ENCODE measurements at places on chromosomes 11 and 22.

DNA sequence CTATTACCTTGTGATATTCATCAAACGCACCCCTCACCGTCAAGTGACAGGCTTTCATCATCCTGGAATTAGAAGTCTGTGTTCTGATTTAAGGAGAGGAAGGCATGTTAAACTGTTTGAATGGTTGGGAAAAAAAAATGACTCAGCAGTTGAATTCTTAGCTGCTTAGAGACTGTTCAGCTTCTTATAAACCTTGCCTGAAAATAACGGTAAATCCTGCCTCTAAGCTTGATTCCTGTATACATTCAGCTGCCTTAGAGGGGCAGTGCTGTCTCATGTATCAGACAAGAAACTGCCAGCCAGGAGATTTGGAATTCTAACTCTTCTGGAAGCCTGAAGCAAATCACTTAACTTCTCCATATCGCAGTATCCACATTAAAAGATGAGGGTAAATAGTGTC lies 437.4 kb downstream of the JRKL start:
- DNase-seq, result peak; percentile 52

DNA sequence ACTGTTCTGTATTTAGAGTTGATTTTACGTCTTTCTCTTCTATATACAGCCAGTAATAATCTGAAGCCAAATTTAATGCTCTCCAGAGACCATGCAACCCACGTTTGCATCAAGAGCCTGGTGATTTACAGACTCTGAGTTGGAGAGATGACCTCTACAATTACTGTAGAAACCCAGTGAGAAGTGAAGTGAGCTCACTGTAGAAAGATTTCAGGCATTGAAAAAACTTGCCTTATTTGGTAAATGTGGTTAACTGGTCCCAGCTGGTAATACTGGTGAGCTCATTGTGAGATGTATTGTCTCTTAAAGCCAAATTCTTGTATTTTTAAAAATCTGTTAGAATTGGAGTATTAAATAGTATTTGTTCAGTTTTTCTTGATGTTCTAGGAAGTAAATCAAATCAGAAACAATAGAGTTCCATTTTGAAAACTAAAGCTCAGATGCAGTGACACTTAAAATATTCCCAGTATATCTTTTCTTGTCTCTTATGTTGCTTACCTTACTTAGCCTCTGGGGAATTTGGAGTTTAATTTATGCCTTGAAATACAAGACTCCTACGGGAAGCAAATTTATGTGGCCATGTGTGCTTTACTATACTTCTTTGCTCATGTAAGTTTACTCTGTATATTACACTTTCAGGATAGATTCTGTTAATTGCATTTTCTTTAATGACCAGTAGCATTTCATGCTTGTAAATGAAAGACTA lies 189.9 kb downstream of the ARHGAP42 start:
- peak; percentile 87 for DNase-seq

DNA sequence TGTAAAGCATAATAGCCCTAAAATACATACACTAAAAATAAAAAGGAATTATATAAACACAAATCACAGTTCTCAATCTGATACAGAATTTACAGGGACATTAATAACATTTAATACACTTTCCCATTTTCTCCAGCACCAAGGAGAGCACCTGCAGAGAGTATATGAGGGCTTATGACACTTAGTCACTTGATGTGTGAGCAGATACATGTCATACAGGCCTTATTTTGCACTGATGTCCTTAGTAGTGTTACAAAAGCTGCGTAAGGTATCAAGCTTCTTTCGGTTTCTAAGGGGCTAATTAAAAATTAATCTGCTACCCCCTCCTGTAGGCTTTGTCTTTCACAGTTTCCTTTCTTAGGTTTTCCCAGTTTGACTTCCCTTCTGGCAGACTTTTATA lies 61.3 kb downstream of the TRIM44 start:
- DNase-seq, result peak; percentile 21

- no peak for DNase-seq
These were observed 74.9 kb downstream of the JAM3 start for GRCh38 chr11:134143801-134144200.

- DNase-seq, result peak; percentile 25
These were observed 39.2 kb upstream of the IGLL5 start for GRCh38 chr22:22848364-22848866.

DNA sequence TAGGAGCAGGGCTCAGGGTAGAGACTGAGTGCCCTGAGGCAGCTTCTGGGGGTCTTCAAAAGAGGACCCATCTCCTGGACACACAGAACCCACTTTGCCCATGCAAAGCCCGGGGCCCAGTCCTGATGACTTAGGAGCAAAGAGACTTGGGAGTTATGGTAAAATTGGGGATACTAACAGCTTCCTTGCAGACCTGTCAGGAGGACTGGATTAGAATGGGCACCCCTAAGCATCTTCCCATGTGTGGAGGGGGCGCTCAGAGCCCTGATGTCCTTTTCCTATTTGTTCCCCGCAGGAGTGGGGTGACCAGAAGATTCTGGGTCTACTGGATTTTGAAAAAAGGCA lies 100.0 kb downstream of the WNT7B start:
- DNase-seq, result no peak

GRCh38 chr11:123055191-123055901 lies 6.6 kb downstream of the HSPA8 start:
- no peak for DNase-seq

- DNase-seq, result no peak
These were observed 44.1 kb downstream of the RSF1 start for GRCh38 chr11:77776455-77776854.

DNA sequence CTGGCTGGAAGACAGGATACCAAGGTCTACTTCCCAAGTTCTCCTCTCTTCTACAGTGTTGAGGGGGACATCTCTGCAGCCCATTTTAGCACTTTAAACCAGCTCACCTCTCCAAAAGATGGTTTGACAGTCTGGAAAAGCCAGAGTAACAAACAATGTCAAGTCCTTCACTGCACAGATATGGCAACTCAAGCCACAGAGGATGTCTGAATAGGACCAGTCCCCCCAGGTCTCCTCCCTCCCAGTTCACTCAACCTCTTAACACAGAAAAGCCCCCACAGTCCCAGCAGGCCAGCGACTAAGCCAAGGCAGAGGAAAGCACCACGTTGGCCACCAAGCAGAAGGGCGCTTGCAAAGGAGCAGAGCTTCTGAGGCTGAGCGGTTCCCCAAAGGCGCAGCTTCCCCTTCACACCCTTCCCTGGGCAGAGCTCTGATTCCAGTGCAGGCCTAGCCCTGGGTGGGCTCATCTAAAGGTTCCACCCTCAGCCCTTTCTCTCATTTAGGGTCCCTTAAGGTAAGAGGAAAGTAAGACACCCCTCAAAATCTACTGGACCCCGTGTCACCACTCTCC lies 62.7 kb downstream of the PAK1 start:
- peak; percentile 3 for DNase-seq

GRCh38 chr11:111573821-111574249 lies 28.4 kb upstream of the SIK2 start:
- no peak for DNase-seq

- DNase-seq, result no peak
These were observed 8.7 kb downstream of the SNRPD3 start for GRCh38 chr22:24564376-24565058.

- DNase-seq, result no peak
These were observed 14.7 kb downstream of the TOM1 start for GRCh38 chr22:35314161-35314942.

- DNase-seq, result no peak
These were observed 60.0 kb upstream of the MYEOV start for GRCh38 chr11:69233744-69234570.

- no peak for DNase-seq
These were observed 64.6 kb downstream of the ST3GAL4 start for GRCh38 chr11:126419801-126420697.

DNA sequence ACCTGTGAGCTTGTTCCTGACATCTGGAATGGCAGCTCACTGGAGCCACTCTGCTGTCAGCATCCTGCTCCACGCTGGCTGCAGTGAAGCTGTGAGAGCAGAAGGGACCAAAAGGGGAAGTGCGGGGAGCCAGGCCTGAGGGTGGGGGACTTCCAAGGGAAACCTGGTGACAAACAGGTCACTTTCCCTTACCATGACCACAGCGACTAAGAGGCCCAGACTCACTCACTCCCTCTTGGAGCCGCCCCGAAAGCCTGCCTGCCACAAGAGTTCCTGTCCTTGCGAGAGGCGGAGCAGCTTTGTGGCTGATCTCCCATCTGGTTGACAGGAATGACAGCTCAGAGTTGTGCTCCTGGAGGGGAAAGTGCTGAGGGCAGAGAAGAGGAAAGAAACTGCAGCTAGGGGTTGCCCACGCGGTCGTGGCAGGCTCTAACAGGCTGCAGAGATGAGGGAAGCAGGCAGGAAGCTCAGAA lies 183.8 kb upstream of the NTM start:
- DNase-seq, result no peak

- peak; percentile 94 for DNase-seq
These were observed 39.1 kb downstream of the OR4D9 start for GRCh38 chr11:59550368-59550841.

GRCh38 chr11:134052988-134053945 lies 15.6 kb upstream of the JAM3 start:
- DNase-seq, result no peak

DNA sequence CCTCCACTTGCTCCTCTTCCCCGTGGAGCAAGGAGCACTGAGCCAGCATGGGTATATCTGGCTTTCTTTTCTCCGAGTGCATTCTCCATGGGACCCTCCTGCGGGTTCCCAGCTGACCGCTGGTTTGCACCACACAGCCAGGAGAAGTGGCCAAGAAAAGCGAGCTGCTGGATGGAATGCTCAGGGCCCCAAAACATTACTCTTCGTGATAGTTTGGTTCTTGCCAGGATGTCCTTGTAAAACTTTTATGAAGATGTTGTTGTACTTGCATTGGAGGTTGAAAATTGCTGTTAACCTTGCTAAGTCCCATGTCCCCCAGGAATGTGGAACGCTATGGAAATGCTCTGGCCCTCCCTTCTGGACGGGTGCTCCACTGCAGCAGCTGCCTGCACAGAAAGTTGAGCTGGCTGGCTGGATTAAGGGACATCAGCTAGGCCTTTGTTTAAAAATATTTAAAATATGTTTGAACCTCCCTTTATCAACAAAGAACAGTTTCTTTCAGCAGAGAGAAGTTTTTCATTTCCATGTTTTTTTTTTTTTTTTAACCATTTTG lies 68.7 kb downstream of the ZNRF3 start:
- DNase-seq, result no peak

DNA sequence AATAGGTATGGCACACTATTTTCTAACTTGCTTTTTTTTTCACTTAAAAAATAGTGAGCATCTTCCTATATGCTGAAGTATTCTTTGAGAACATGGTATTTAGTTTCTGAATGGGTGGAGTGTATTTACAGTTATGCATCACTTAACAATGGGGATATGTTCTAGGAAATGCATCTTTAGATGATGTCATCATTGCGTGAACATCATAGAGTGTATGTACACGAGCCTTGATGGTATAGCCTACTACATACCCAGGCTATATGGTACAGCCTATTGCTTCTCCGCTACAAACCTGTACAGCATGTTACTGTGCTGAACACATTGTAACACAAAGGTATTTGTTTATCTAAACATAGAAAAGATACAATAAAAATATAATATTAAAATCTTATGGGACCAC lies 124.3 kb upstream of the ASPHD2 start:
- no peak for DNase-seq

- DNase-seq, result no peak
These were observed 4.7 kb downstream of the ANO1 start for GRCh38 chr11:70082829-70083228.

DNA sequence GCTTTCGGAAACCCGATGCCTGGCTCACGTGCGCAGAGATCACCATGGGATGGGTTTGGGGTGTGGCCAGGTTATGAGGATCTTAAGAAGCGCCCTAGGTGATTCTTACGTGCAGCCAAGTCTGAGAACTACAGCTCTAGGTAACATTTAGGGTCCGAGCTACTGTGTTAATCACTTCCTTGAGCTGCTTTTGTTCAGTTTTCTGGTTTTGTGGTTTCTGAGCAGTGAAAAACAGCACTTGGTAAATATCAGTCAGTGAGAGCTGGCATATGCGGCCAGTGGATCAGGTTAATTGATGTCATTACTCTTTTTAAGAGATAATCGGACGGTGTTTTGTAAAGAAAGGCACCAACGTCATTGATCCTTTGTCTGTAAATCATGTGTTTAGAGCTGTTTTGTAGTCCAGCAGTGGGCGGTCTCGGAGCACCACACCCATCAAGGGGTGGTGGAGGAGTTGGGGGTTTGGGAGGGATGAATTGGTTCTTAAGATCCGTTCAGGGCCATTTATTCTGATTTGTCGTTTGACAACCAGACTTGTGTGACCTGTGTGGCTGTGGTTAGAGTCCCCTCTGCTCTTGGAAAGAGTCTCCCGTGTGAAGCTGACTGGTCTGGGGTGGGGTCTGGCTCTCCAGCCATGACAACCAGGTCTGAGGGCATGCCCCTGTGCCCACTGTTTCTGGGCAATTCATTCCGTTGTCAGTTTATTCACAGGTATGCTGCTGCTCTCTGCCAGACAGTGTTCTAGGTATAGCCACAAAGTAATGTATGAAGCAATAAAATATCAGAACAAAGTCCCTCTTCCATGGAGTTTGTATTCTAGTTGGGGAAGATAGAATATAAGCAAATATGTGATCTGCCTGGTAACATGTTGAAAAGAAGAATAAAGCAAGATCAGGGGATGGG lies 61.9 kb upstream of the SORL1-AS1 start:
- DNase-seq, result peak; percentile 7

DNA sequence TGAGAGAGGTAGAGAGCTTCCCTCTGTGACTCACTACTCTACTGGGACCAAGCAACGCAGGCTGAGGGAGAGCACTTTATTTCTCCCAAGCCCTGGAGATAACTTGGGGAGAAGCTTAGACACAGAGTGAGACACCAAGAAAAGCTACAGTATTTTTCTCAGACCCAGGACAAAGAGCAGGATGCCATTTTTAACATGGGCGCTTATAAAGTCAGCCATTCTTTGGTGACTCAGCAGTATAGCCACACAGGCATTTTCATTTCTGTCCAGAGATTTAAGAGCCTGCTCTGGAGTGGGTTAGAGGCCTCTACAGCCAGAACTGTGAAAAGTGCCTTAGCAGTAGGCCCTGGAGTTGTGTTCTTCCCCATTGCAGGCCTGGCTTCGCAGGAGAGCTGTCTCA lies 55.0 kb upstream of the GLYAT start:
- no peak for DNase-seq

DNA sequence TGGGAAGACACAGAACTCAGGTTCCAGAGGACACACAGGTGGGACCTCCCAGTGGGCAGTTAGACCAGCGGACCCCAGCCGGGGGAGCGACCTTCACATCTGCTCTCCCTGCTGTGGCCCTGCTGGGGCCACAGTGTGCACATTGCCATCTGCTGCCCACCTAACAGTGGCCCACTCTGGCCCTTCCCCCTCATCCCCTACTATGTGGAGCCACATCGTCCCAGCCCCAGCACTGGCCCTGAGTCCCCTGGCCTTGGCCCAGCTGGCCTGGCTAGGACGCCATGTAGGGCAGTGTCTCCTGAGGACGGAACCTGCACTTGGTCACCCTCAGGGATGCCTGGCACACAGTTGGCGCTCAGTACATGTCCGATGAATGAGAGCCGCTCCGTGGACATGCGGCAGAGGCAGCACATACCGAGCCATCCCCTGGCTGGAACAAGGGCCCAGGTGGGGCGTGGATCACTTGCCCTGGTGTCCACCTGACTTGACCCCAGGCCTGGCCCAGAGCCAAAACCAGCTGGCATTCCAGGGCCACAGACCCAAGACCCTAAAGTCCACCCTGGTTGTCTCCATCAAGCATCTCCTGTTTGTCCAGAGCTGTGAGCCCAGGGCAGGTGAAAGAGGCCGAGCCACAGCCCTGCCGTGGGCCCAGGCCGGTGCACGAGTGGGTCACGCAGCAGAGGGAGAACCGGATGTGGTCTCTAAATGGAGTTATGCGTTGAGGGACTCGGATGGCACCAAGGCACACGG lies 93.1 kb upstream of the FGF3 start:
- no peak for DNase-seq

- DNase-seq, result no peak
These were observed 14.7 kb downstream of the GRIK4 start for GRCh38 chr11:120526241-120526640.

- no peak for DNase-seq
These were observed 375.8 kb downstream of the NTM start for GRCh38 chr11:131746201-131746600.

Measured in foreskin keratinocyte (primary cell).